Bronchial epithelial cell (primary cell): ENCODE measurements at places on chromosomes 4 and X. TPM values are rescaled to one million over a fixed set of nuclear protein-coding genes. Genes with fewer than 3 reads are reported as not detected.

Gene ADH1B
- total RNA-seq: 0.26 and 2.1 TPM in 2 replicates

Gene PRRG3
- not detected in 2 replicates for total RNA-seq

Gene SEC24B
- 9.2 and 10.0 TPM in 2 replicates for total RNA-seq

Gene NDUFA1
- 55.5 and 143 TPM in 2 replicates for total RNA-seq

Gene CCDC149
- total RNA-seq: 4.2 and 5.1 TPM in 2 replicates

Gene ARHGAP6
- under 0.01 and 0.38 TPM in 2 replicates for total RNA-seq

Gene PAGE2B
- not detected in 2 replicates for total RNA-seq

Gene PFKFB1
- total RNA-seq: 0.13 and 0.26 TPM in 2 replicates

Gene RHOXF2B
- total RNA-seq: not detected in 2 replicates

Gene JAKMIP1
- not detected in 2 replicates for total RNA-seq

DNA sequence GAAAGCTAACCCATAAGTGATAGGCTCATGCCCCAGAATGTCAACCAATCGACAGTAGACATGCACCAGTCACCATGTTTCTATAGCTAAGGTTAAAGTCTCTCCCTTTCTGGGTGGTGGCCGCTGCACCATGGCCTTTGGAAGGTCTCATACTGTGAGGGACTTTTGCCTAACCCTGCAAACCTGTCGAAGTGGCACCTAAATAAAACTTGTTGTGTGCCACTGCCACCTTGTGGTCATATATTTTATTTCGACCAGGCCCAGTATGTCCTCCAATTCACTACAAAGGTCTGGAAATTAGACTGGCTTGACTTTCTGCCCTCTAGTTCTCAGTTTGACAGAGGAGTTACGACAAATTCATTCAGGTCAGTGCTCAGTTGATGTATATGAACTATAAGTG, 163.1 kb downstream of the SMARCA1 start:
- DNase-seq: peak; percentile 38

DNA sequence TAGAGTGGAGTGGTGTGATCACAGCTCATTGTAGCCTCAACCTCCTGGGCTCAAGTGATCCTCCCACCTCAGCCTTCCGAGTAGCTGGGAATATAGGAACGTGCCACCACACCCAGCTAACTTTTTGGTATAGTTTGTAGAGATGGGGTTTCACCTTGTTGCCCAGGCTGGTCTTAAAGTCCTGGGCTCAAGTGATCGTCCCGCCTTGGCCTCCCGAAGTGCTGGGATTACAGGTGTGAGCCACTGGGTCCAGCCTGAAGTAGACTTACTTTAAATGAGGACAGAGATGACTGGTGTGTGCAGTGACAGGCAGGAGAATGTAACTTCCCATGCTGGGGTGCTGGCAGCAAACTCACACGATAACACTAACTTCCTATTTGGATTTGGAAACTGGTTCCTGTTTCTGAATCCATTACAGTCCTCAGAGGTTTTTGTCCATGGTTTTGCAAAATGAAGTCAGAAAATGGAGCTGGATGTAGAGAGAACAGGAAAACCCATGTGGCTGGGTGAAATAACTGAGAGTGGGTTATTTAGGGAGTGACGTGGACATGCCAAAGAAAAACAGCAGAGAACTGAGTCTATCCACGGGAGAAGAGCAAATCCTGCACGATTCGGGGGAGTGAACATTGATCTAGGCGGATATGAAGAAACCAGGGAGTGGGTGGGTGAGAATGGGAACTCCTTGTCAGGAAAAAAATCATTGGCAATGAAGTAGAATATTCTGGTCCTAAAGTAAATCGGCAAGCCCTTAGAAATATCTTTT, 95.6 kb downstream of the GATB start:
- no peak for DNase-seq

GRCh38 chr4:92952897-92953296, 649.1 kb downstream of the GRID2 start:
- DNase-seq: no peak

DNA sequence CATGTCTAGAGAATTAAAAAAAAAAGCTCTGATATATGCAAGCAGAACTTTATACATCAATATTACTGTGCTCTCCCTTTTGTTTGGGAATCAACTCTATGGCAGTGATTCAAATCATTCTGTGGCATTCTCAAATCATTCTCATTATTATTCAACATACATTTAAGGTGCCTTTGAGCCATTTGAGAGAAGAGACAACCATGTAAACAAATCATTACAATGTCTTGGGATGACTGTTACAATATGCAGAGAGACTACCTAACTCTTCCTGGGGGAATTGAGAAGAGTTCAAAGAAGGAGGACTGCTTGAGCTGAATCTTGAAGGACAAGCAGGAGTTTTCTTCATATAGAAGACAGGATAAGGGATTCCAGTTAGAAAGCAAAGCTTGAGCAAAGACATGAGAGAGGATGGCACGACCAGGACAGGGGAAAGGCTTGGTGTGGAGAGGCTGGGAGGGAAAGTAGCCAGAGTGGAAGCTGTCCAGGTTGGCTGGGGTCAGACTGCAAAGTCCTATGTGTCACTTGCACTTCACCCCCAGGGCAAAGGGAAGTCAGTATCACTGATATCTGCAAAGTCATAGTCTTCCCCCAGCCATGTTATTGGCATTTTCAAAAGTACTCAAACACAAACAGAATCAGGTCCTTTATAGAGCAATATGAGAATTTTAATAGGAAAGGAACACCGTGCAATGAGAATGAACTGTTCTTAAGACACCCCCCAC, 9.0 kb downstream of the SEC24D start:
- DNase-seq: no peak

- DNase-seq: peak; percentile 44
These were observed 1.4 kb upstream of the SLC38A5 start for GRCh38 chrX:48471504-48471903.

- DNase-seq: peak; percentile 8
These were observed 185.5 kb upstream of the ANXA10 start for GRCh38 chr4:167906851-167907250.

DNA sequence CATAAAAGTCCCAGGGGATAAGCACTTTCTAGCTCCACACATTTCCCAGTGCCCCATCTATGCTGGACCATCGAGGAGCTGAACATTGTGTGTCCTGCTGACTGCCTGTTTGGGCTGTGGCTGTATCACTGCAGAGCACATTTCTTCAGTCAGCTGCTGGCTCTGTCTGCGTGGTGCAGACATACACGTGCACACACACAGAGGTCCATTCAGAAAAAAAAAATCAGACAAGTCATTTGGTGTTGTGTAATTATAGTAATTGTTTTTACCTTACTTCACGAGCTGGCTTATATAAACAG, 1.1 kb upstream of the PDLIM3 start:
- DNase-seq: no peak

- DNase-seq: no peak
These were observed 124.4 kb downstream of the TMA16 start for GRCh38 chr4:163618845-163619244.

DNA sequence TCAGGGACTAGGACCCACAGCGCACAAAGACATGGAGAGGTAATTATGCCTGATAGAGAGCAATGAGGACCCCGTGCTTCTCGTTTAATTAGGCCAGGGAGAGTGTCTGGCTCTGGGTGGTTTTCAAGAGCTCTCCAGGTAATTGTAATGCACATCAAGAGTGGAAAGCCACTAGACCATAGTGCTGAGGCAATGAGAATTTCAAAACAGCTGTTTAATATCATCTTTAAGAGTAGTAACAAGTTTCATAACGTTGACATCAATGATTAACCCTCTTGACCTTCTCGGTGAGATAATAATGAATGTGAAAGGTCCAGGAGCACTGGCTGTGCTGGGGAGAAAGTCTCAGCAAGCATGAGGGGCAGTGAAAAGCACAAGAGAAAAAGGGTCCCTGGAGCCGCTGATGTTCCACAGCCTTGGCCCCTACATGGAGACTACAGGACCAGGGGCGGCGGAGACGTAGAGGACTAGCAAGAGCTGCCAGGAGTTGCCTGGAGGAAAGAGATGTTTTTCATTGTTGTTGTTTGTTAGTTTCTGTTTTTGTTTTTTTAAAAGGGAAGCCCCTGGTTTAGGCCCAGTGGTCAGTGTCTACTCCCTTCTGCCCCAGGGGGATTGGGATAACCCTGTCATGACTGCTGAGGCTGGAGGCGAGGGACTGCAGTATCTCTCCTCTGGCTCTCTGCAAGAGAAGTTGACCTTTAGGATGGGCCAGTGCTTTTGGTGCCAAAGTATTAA, 14.8 kb upstream of the CXCR3 start:
- no peak for DNase-seq

DNA sequence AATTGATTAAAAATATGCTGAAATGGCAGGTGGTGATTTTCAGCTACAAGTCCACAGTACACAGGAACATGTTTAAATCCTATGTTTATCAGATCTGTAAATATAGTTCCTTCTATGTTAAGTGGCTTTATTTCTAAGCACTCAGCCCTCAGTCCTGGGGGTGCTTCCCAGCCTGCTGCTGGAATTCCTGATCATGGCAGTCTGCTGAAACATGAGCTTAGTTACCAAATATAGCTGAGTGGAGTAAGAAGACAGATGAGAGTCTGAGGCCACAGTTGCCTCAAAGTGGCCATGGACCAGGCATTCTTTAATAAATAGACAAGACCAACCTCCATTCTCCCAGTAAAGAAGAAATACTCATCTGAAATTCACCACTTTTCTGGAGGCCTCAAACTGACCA, 17.1 kb upstream of the DDX60 start:
- DNase-seq: no peak

GRCh38 chr4:13103382-13104015, 380.6 kb downstream of the RAB28 start:
- DNase-seq: no peak

GRCh38 chrX:53544936-53545335, 110.8 kb upstream of the HSD17B10 start:
- DNase-seq: no peak

DNA sequence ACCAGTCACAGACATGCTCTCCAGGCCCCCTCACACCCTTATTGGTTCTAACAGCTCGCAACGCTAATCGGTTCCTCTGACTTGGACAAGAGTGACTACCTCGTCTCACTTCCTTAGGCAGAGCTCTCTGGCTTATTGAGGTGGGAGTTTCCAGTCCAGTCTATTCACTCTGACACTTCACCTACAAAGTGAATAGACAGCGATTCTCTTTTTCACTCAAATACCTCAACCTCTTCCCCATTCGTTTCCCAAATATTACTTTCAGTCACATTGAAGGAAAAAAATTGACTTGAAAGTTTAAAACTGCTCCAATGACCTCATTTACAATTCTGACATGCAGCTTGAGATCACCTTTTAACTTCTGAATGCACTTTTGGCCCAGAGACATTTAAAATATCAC, 17.7 kb downstream of the HELT start:
- DNase-seq: no peak

DNA sequence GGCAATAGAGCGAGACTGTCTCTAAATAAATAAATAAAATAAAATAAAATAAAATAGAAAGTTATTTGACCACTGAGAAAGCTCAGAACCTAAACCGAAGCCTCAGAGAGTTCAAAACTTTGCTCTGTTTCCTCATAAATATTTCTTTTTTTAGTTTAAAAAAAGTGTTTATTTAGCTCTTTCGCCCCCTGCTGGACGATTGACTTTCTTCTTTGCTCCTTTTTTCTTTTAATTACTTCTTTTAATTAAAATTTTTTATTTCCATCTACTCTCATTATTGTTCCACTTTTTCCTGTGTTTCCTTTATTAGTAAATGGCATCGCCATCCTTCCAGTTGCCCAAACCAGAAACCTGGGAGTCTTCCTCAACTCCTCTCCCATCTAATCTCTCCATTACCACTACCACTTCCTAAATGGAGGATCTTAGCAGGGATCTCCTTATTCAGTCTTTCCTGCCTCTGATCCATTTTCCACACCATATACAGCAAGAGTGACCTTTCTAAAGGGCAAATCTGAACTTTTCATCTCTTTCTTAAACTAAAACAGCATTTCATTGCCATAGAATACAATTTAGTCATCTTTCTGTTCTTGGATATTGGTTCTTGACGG, 728 bp upstream of the IL13RA2 start:
- DNase-seq: no peak

- DNase-seq: no peak
These were observed 59.0 kb upstream of the C1QTNF7 start for GRCh38 chr4:15368856-15369255.

DNA sequence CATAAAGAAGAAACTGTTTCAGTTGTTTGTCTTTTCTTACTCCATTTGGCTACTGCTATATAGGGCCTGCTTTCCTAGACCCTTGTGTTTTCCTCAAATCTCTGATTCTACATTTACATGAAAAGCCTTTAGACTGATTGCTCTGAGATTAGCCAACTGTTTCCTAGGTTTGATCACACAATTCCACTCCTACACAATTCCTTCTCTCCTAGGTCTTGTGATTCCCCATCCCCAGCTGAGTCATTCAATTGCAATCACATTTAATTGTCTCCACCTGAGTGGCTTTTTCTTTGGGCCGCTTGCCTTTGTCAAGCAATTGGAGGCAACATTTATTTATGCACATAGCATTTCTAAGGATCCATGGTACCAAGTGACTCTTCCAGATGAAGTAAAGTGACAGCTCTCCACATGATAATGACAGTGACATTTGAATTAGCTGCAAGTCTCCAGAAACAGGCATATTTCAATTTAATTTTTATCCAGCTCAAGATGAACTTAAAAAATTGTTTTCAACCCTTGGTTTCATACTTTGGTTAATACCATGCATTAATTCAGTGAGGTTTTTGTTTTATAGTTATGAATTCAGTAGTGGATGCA, 35.8 kb downstream of the ATXN3L start:
- DNase-seq: peak; percentile 81
